Activated naive CD4-positive, alpha-beta T cell treated with anti-CD3 and anti-CD28 coated beads, Interleukin-2, amount 10 ng/mL, durations not matched to agents 5 hours and 36 hours (primary cell): ENCODE measurements at places on chromosomes 11 and 22. TPM values are rescaled to one million over a fixed set of nuclear protein-coding genes. Genes with fewer than 3 reads are reported as not detected.

The CYP2D6 gene
- total RNA-seq: 3.4 TPM

The FOLH1 gene
- total RNA-seq: not detected

The ZP1 gene
- not detected for total RNA-seq

The UBE4A gene
- 40.6 TPM for total RNA-seq

The OR8G1 gene
- not detected for total RNA-seq

The DAGLA gene
- 0.36 TPM for total RNA-seq

The EMID1 gene
- total RNA-seq: not detected

The NUP50 gene
- 161 TPM for total RNA-seq

The SMIM35 gene
- total RNA-seq: 0.17 TPM

The MMP12 gene
- not detected for total RNA-seq

The NDUFC2 gene
- 168 TPM for total RNA-seq

The VPREB1 gene
- total RNA-seq: not detected

The CDC42EP2 gene
- total RNA-seq: not detected

The SART1 gene
- 68.4 TPM for total RNA-seq

The IGF2 gene
- total RNA-seq: not detected

The KRTAP5-1 gene
- not detected for total RNA-seq

The IFITM1 gene
- total RNA-seq: 981 TPM

The PHOX2A gene
- not detected for total RNA-seq

The KCNQ1OT1 gene
- 0.20 TPM for total RNA-seq

The FAM180B gene
- total RNA-seq: not detected

The OR51B2 gene
- not detected for total RNA-seq

The MUC6 gene
- not detected for total RNA-seq

The VSIG10L2 gene
- total RNA-seq: not detected

The PKNOX2 gene
- total RNA-seq: not detected

The SEPTIN3 gene
- 2.1 TPM for total RNA-seq

The XNDC1N gene
- total RNA-seq: 14.1 TPM

The GLYAT gene
- not detected for total RNA-seq

The TPBGL gene
- 0.25 TPM for total RNA-seq

The POU2AF2 gene
- total RNA-seq: not detected

The FAM111B gene
- total RNA-seq: 63.2 TPM

The INS gene
- total RNA-seq: not detected

The ROBO3 gene
- 14.9 TPM for total RNA-seq

The PANX3 gene
- not detected for total RNA-seq

The OR4A47 gene
- not detected for total RNA-seq

The KDM4E gene
- not detected for total RNA-seq

The SCN3B gene
- not detected for total RNA-seq

The GLB1L2 gene
- total RNA-seq: 2.3 TPM

The GLYATL1B gene
- not detected for total RNA-seq

The PRG3 gene
- total RNA-seq: not detected

The TYMP gene
- 39.2 TPM for total RNA-seq

The OR52B6 gene
- total RNA-seq: not detected

The CD248 gene
- total RNA-seq: 9.0 TPM

The RIMBP3B gene
- 0.87 TPM for total RNA-seq

The TBX1 gene
- total RNA-seq: not detected

The APOBEC3H gene
- 45.7 TPM for total RNA-seq

The KIF18A gene
- total RNA-seq: 21.5 TPM

The DSCAML1 gene
- total RNA-seq: not detected

The MDK gene
- 10.9 TPM for total RNA-seq

The ZNF280B gene
- 1.7 TPM for total RNA-seq

The APOA5 gene
- total RNA-seq: not detected

The DLG2 gene
- total RNA-seq: 0.78 TPM

The BMAL1 gene
- 30.4 TPM for total RNA-seq

The ADAMTS8 gene
- not detected for total RNA-seq

The YPEL1 gene
- total RNA-seq: 13.8 TPM

The CASP4 gene
- 166 TPM for total RNA-seq
